Activated T-helper 1 cell treated with Interleukin-2 at 50 U/mL for 16 hours (primary cell): ENCODE measurements at places on chromosomes 2 and 18.

DNA sequence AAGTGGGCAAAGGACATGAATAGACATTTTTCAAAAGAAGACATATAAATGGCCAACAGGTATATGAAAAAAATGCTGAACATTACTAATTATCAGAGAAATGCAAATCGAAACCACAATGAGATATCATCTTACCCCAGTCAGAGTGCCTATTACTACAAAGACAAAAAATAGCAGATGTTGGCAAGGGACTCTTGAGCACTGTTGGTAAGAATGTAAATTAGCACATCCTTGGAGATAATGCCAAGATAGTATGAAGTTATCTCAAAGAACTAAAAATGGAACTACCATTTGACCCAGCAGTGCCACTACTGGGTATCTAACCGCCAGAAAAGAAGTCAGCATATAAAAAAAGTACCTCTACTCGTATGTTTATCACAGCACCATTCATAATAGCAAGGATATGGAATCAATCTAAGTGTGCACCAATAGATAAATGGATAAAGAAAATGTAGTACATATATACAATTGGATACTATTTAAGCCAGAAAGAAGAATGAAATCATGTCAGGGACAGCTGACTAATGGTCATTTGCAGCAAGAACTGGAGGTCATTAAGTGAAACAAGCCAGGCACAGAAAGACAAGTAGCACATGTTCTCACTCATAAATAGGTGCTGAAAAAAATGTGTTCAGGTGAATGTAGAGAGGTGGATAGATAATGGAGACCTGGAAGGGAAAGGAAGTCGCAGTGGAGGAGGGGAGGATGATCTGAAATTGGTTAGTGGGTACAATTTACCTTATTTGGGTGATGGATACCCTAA is 141.7 kb upstream of the B3GNT2 start:
- no peak for DNase-seq

DNA sequence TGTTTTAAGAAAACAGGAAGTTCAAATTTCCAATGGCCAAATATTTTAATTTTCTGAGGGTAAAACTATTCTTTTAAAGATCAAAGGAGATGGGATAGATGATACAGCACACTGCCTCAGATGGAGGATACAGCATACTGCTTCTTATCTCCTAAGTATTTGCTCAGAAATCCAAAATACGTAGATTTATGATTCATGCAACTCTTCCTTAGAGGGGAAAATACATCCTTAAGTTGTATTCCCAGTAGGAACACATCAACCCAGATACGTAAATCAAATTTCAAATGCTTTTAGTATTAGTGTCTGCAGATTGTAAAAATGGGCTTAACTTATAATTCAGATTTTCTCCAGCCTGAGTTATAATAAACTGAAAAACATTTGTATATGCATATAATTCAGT is 235.2 kb downstream of the ZNF385B start:
- DNase-seq, result no peak

GRCh38 chr18:35029770-35030169 is 11.4 kb upstream of the MAPRE2 start:
- DNase-seq, result no peak

DNA sequence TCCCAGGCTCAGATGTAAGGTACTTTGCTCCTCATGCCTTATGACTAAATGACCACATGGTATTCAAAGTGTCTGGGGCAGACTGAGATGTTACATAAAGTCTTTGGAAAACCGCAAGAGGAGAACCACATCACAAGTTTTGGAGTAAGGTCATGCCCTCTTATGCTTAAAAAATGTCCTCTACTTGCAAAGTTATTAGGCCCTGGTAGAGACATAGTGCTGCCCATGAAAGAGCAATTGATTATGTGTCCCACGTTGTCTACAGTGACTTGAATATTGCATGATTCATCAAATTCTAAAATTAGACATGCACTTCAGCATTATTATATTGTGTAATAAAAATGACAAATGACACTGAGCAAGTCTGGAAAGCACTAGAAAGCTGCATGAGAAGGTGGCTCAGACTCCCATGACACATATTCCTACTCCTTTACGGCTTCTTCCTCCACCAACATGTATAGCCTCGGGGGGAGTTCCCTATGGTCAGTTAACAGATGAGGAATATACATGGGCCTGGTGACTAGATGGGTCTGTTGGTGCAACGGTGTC is 602.6 kb upstream of the VRK2 start:
- no peak for DNase-seq

DNA sequence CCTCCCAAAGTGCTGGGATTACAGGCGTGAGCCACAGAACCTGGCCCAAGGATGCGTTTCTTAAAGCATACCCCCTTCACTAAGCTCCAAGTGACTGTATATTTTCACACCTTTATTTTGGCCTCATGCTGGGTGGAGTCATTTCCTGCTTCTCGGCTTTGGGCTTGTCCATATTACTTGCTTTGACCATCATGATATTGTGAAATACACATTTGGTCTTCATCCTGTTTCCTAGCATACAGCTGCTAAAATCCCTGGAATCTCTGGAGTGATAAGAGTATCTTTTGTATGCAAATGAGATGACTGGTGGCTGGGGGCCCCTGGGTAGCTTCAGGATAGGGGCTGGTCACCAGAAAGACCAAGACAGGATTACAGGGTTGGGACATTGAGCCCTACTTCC is 17.6 kb upstream of the COLEC12 start:
- DNase-seq, result no peak

DNA sequence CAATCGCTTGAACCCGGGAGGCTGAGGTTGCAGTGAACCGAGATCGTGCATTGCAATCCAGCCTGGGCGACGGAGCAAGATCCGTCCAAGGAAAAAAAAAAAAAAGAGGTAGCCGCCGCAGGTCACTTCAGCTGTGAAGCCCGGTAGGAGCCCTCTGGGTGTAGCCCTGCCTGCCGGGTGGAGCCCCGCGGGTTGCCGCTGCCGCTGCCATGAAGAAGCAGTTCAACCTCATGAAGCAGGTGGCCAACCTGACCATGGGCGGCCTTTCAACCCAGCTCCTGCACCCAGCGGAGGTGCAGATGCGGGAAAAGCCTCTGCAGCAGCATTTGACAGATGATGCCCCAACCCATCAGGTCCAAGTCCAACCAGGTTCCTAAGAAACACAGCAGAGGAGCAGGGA is 219.5 kb upstream of the SLC39A10 start:
- no peak for DNase-seq

DNA sequence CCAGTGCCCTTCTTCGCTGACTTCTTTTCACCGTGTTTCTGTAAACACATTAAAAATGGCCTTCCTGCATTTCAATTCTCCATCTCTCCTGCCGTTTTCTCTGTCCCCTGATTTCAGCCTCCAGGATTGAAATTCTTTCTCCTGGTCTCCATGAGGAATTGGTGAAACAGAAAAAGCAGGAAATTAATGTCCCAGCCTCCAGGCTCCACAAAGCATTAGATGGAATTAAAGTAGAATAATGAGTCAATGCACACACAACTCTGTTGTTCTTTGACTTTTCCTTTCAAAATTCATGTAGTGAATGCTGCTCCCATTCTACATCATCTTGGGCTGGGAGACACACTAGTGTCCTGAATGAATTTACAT is 209.5 kb downstream of the KLHL29 start:
- no peak for DNase-seq

- DNase-seq, result no peak
Observed at GRCh38 chr2:112698834-112699515, 21.8 kb upstream of the NT5DC4 start.

GRCh38 chr2:126852361-126852760 is 46.3 kb upstream of the TEX51 start:
- no peak for DNase-seq

DNA sequence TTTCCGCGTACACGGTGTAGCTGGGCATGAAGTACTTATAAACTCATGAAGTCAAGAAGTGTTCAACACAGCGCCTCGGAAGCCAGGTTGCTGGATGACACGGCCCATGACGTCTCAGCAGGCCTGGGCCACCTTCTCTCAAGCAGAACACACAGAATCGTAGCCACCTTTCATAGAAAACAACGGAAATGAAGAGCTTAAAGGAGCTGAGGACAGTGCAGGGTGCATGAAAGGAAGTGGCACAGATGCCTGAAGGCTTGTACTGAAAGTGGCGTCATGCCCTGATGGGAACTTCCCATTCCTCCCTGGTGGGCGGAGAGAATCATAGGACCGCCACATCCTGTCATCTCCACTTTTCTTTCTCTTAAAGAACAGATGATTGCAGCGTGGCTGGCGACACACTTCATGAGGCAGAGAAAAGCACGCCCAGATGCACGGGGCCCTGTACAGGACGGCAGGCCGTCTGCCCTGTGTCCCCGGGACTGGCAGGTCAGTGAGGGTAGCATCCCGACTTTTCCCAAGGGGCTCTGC is 31.1 kb downstream of the HDAC4 start:
- peak; percentile 51 for DNase-seq

DNA sequence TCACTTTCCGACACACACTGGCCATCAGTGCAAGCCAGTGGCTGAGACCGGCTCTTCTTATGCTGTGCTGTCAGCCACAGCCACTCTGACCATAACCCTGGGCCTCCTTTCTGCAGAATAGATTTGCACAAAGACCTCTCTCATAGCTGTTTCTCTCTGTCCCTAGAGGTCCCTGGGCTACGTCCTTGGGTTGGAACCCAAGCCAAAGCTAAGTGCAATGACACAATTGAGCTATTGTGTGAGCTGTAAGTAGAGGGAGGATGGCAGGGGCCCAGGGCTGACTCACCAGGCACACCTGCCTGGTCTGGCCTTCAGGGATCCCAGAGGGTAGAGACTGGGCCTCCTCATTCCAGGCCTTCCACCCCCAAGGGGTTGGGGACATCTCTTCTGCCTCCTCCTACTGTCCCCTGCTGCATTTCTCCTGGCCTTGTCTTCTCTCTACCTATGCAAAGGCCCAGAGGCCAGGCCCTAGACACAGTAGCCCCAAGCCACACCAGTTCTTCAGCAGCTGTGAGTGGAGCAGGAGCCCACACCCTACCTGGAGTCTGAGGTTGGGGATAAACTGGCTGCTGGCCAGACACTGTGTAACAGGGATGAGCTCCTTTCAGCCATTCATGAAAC is 174.6 kb downstream of the NCK2 start:
- DNase-seq, result no peak

- DNase-seq, result peak; percentile 11
Observed at GRCh38 chr2:241217320-241218031, 29.0 kb downstream of the ANO7 start.

GRCh38 chr18:63132819-63133200 is 186.8 kb downstream of the BCL2 start:
- no peak for DNase-seq

DNA sequence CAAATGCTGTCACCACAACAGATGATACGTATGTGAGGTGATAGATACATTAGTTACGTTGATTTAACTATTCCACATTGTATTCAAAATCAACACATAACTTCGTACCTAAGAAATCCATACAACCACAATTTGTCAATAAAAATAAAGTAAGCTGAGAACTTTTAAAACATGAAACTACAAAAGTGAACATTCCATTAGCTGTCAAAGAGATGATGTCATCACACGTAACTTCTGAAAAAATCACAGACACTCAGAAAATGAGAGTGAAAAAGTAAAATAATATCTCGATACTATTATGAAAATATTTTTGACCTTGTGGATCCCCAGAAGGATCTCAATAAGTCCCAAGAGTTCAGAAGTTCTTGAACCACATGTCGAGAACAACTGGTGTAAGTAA is 161.6 kb upstream of the GALNT13 start:
- DNase-seq, result no peak

- DNase-seq, result no peak
Observed at GRCh38 chr2:97868986-97869721, 126.6 kb downstream of the TMEM131 start.

- no peak for DNase-seq
Observed at GRCh38 chr2:163692611-163693482, 43.0 kb downstream of the FIGN start.

DNA sequence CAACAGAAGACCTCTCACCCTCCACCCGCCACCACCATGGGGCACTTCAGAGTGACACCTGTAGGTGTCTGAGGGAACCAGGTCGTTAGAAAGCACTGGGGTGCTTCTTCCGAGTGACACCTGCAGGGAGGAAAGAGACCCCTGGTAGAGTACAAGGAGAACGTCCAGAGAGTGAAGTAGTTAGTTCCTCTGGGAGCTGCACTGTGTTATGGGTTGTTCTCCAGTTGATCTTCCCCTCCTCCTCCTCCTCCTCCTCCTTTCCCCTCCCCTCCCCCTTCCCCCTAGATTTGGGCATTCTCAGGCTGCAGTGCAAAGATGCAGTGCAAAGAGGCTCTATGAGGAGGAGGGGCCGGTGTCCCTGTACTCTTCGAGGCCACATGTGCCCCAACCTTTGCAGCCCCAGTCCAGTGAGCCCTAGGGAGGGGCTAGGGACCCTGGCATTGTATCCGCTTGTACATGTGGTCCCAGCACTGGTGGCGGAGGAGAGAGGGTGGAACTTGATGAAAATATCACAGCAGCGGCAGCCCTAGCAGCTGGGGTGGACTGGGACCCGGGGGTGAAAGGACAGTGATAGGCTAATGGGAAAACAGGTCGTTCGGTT is 850 bp downstream of the DNAJB2 start:
- no peak for DNase-seq

- DNase-seq, result no peak
Observed at GRCh38 chr2:71153585-71154224, 23.3 kb downstream of the MPHOSPH10 start.

- DNase-seq, result no peak
Observed at GRCh38 chr2:64203131-64203857, 59.1 kb upstream of the PELI1 start.

DNA sequence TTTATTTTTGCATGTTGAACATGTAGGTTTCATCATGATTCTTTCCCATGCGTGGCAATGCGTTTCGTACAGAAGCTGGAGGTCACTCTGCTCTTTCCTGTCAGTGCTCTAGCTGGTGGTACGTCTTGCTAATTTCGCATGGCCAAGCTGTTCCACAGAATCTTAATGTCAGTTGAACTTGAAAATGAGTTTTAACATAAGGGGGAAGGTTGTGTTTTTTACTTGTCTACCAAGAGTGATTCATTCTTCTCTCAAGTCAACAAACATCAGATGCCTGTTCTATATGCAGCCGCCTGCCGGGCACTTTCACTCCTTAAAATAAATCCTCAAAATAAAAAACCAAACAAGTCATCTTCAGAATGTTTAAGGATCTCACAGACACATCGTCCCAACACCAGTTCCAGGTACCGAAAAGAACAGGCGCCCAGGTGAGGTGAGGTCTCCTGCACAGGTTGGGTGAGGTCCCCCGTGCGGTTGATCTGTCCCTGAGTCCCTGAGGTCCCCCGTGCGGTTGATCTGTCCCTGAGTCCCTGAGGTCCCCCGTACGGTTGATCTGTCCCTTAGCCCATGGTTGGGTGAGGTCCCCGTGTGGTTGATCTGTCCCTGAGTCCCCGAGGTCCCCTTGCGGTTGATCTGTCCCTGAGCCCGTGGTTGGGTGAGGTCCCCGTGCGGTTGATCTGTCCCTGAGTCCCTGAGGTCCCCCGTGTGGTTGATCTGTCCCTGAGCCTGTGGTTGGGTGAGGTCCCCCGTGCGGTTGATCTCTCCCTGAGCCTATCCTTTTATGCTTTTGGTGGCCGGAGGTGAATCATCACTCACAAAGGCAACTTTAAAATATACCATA is 57.0 kb upstream of the KCNG2 start:
- DNase-seq, result no peak

- no peak for DNase-seq
Observed at GRCh38 chr2:65500310-65501040, 68.1 kb upstream of the SPRED2 start.

- DNase-seq, result no peak
Observed at GRCh38 chr2:143186876-143187275, 57.7 kb downstream of the ARHGAP15 start.

- no peak for DNase-seq
Observed at GRCh38 chr2:33344230-33344629, 132.2 kb upstream of the RASGRP3 start.

GRCh38 chr2:41919135-41919534 is 128.7 kb upstream of the PKDCC start:
- no peak for DNase-seq

- no peak for DNase-seq
Observed at GRCh38 chr2:231388725-231389346, 6.7 kb upstream of the B3GNT7 start.
